NCI-H345 (cell line): ENCODE measurements at places on chromosomes 2 and 18.

GRCh38 chr2:25300001-25300400 lies 41.7 kb downstream of the DNMT3A start:
- DNase-seq, result no peak

- no peak for DNase-seq
Observed at GRCh38 chr2:207632575-207633493, 7.6 kb upstream of the METTL21A start.

- DNase-seq, result no peak
Observed at GRCh38 chr2:177579486-177580036, 187.0 kb downstream of the AGPS start.

GRCh38 chr2:1627628-1628381 lies 116.5 kb downstream of the PXDN start:
- DNase-seq, result no peak

DNA sequence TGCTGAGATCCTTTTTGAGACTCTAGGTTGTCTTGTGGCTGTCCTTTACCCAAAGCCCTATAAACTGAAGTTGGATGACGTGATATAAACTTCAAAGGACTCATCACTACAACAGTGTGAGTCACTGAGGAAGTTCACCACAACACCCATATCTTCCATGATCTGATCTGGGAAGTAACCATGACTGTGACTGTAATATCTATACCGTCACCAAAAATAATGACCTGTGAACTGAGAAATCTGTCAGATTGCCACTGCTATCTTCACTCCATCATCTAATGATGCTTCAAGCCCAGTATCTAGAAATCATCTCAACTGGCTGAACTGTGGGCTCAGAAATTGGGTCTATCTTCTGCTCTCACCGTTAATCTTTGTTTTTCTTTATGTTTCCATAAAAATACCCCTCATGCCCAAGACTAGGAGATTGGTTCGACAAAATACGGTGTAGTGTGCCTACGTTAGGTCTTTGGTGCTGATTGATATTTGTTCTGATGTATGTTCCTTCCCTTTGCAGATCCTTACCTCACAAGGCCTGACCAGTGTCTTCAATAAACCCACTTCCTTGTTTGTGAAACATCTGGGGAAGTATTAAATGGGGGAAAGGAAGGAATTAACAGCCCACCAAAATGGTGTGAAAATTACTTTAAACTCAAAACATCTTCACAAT lies 78.2 kb downstream of the MYL12B start:
- no peak for DNase-seq

GRCh38 chr2:128619471-128620325 lies 301.0 kb upstream of the HS6ST1 start:
- DNase-seq, result no peak

DNA sequence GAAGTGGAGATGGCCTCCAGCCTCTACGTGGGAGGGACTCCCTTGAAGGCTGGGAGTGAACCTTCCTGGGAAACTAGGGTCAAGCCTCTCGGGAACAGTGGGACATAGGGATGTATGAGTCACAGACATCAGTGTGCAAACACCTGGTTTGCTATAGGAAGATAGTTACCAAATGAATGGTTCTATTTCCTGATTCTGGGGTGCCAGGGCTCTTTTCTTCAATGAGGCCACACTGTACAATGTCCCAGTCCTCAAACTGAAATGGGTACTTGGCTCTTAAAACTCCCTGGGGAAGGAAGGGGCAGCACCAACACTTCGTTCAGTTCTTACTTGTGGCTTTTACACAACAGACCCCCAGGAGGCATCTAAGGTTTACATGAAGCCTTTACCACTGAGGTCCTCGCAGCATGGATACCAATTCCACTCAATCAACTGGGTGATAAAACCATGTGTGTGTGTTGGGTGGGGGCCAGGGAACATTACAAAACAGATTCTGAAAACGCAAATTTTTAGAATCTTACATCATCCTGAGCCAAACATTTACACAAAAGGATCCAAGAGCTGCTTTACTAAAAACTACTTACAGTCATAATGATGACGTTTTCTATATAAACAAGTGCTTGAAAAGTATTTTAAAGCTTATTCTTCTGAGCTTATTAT lies 10.4 kb downstream of the ERFE start:
- no peak for DNase-seq

- DNase-seq, result no peak
Observed at GRCh38 chr2:150208689-150209088, 278.8 kb downstream of the RND3 start.

DNA sequence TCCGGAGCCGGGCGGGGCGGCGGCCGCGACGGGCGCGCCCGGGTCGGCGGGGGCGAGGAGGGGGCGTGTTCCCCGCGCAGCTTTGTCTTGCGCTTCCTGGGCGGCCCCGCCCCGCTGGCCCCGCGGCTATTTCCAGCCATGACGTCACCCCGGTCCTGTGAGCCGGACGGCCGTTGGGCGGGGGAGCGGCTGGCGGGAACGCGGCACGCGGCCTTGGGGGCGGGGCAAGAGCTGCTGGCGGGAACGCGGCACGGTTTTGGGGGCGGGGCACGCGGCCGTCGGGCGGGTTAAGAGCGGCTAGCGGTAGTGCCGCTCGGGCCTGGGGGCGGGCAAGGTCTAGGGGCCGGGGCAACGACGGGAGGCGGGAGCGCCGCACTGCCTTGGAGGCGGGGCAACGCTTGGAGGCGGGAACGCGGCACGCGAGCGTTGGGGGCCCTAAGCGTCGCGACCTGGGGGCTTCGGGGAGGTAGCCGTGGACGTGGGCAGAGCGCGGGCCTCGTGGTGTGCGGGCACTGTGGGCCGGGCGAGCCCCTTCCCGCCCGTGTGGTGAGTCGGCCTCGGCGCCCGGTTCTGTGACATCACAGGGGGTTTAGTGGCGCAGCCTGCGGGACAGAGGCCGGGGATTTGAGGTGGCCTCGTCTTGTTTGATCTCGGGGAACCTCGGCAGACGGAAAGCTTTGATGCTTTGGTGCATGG lies 704 bp downstream of the KLF11 start:
- DNase-seq, result peak; percentile 98

GRCh38 chr2:178873912-178874311 lies 66.7 kb upstream of the TTN start:
- DNase-seq, result no peak

GRCh38 chr18:69123421-69123820 lies 277.3 kb upstream of the DOK6 start:
- no peak for DNase-seq

DNA sequence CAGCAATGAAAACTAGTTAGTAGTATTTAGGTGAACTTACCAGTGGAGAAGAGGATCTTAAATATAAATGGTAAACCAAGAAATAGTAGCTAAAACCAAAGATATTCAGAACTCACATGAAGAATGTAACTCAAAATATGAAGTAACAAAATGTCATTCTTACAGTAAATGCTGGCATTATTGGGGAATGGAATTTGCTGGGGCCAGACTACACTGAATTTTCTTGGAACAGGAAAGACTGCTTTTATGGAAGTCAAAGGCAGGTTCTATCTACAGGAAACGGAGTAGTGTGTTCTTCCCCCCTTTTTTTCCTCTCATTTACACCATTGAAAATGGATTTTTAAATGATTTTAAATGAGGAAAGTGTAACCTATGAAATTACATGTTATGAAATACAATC lies 188.7 kb downstream of the IKZF2 start:
- DNase-seq, result no peak

- DNase-seq, result no peak
Observed at GRCh38 chr2:221389904-221390303, 182.2 kb downstream of the EPHA4 start.

- DNase-seq, result peak; percentile 94
Observed at GRCh38 chr2:83081826-83082690, 1377.0 kb downstream of the SUCLG1 start.

DNA sequence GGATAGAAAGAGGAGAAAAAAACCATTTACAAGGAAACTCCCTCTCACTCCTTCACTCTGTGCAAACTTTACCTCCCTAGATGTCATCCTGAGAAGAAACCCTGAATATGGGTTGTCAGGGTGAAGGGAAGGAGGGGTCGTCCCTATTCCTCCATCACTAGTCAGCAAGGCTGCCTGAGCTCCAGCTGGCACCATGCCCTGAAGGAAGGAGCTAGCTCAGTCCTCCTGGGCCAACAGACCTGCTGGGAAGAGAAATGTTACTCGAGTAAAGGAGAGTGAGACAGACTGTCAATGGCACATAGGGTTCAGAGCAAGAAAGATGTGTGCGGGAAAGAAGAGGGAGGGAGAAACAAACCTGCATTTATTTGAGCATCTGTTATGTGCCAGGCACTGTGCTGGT lies 18.3 kb upstream of the EPAS1 start:
- DNase-seq, result no peak

GRCh38 chr2:143968860-143969259 lies 551.1 kb downstream of the ZEB2 start:
- DNase-seq, result no peak

- DNase-seq, result peak; percentile 49
Observed at GRCh38 chr2:155377266-155377680, 678.8 kb downstream of the KCNJ3 start.

GRCh38 chr2:9846554-9846953 lies 3.3 kb downstream of the TAF1B start:
- DNase-seq, result no peak

- no peak for DNase-seq
Observed at GRCh38 chr2:135473567-135473966, 57.5 kb downstream of the ZRANB3 start.

- no peak for DNase-seq
Observed at GRCh38 chr2:156697906-156698305, 261.7 kb downstream of the GPD2 start.

GRCh38 chr2:186751790-186752189 lies 57.9 kb downstream of the FAM171B start:
- DNase-seq, result no peak

DNA sequence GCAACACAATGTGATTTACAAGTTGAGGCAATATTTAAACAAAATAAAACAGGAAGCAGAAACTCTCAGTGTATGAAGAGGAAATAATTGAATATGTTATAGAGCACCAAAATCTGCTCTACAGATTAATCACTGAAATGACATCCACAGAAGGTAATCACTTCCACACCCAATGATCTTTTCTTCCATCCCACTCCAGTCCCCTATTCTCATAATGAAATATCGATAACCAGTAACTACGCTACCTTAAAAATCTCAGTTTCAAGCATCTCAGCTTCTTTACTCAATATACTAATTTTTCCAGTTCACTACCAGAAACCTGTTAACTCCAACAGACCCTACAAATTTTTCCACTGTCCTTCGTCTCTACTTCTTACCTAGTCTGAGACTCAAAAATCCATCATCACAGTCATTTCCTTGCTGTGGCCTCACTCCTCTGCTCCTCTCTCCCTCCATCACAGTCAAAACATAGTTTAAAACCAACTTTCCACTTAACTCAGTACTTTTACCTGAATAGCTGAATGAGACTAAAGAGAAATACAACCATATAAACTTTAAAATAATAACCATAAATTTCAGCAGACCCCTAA lies 67.1 kb downstream of the MEMO1 start:
- DNase-seq, result no peak

DNA sequence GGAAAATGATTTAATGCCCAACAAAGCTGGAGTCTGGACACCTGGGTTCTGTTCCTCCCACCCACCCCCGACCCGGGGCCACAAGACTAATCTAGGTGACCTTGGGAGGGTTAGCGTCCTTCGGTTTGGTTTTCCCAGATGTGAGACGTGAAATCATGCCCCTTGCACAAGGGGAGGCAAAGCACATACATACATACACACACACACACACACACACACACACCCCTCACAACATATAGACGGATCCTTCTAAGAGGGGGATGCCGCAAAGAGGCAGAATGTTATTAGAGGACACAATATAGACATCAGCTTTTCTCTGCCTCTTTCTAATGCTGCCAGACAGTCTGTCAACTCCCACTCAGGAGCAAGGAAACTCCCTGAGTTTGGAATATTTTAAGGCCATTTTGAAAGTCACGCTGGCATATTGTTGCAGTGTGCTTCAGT lies 616 bp upstream of the RBMS1 start:
- peak; percentile 40 for DNase-seq

- no peak for DNase-seq
Observed at GRCh38 chr2:216372761-216373291, 543 bp upstream of the MARCHF4 start.

DNA sequence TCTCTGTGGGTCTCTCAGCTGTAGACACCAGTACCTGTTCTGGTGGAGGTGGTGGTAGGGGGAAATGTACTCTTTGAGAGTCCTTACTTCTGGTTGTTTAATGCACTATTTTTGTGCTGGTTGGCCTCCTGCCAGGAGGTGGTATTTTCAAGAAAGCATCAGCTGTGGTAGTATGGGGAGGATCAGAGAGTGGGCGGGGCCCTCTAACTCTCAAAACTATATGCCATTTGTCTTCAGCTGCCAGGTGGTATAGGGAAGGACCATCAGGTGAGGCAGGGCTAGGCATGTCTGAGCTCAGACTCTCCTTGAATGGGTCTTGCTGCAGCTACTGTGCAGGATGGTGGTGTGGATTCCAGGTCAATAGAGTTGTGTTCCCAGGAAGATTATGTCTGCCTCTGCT lies 1100.8 kb downstream of the CNTNAP5 start:
- no peak for DNase-seq

DNA sequence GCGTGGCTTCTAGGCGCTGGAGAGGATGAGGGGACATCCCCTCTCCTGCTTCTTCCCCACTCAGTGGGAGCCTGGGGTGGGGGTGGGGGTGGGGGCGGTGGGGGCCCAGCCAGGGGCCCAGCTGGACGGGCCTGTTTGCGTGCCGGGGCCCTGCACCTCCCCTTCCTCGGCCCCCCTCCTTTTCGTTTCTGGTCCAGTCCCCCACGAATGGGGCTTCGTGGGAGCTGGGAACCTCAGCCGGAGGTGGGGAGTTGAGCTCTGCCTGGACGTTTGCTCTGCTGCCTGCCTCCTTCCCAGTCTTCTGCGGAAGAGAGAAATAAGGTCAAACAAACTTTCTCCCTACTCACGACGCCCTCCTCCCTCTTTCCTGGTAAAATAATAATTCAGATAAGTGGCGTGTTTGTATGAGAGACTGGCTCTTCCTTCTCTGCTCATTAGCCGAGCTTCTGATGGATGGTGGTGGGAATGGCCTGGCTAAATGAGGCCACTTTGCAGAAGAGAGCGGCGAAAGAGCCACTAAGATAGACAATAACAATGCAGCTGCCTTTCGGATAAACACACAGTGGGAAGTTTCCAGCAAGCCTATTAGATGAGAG lies 782 bp downstream of the MTA3 start:
- peak; percentile 43 for DNase-seq

- no peak for DNase-seq
Observed at GRCh38 chr18:35851286-35851970, 121.1 kb upstream of the RMP24 start.

- no peak for DNase-seq
Observed at GRCh38 chr2:105087273-105087672, 49.4 kb downstream of the MRPS9 start.
